ENCODE measurements at places on chromosomes 4 and X.

DNA sequence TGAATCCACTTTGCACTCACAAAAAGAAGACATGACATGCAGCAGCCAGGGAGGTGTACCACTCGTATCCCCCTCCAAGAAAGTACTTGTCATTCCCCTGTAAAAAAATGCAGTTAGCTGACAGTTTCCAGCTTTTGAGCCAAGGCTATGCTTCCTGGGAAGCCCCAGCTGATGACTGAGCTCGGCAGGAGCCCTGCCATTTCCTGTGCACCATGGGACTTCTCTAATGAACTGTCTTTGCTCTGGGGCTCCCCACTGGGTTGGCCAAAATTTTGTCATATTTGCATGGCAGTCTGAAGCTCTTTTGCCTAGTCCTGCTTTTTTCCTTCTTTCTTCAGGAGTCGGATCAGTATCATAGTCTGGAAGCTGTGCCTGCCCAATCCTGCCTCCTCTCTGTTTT, 104.5 kb upstream of the MAOA start:
- no peak for DNase-seq

GRCh38 chr4:10144966-10145365, 28.4 kb upstream of the WDR1 start:
- DNase-seq = no peak

DNA sequence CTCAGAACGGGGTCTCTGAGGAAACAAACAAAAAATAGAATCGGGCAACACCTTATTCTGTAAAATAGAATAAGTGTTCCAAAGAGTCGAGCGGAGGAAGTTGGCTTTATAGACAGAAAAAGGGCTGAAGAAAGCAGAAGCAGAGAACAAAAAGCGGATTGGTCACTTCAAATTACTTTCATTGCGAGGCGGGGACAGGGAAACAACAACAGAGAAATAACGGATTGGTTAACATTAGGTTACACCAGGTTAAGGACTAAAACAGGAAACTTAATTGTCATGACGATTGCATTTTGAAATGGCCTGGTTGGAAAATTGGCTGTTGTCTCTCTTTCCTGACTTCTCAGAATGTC, 433 bp upstream of the COQ2 start:
- DNase-seq = no peak

DNA sequence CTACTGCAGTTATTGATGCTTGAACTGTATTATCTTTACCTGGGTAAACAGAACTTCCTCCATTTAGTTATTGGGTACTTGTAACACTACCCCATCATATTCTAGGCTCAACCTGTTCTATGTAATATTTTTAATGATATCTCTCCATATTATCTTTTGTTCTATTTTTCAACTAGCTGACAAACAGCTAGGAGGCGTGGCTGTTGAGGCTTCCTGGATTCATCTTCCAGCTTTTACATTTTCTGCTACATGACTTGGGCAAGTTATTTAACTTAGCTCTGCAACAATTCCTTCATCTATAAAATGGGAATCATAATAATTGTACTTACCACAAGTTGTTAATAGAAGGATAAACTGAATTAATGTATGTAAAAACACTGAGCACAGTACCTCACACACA, 349.3 kb downstream of the PTTG2 start:
- no peak for DNase-seq

DNA sequence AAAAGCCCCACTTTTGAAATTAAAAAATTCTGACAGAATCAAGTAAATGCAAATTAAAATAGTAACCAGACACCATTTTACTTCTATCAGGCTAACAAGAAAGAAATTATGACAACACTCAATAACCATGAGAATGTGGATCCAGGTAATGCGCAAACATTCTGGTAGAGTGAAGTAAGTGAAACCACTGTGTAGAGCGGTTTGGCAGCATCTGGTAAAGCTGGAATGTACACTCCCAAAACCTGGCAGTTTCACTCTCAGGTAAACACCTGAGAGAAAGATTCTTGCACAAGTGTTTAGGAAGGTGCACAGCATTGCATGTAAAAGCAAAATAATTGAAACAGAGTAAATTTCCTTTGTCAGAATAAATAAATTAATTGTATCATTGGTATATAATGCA, 81.8 kb downstream of the TRIML1 start:
- DNase-seq = no peak

DNA sequence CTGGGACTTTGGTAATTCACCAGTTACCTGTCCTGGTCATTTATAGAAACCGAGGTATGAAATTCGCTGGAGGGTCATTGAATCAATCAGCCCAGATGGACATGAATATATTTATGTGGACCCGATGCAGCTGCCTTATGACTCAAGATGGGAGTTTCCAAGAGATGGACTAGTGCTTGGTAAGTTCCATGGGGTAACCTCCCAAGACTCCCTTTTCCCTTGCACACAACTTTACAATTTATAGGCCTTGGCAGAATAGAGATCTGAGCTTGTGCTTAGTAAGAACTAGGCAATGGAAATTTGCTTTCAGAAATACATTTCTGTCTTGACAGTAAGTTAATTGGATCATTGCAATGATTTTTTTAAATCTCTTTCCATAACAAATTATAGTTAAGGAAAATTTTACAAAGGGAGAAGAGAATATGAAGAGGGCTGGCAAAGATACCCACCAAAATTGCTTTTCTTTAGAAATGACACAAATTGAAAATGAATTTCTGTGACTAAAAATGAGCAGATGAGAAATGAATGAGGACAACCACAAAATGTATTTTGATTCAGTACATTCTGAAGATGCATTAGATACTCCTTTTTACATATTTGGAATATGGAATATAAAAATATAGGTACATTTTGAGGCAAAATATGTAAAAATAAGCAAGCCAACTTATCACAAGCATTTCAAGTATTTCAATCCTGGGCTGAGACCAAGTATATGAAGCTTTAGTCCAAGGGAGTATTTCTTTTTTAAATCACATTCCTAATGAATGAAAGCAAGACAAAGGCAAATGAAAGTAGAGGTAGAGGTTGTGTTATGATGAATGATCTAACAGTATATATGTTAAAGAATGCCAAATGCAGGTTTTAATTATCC, 45.9 kb downstream of the PDGFRA start:
- DNase-seq = no peak

GRCh38 chr4:133151341-133151690, 2.2 kb downstream of the PCDH10 start:
- DNase-seq = no peak

DNA sequence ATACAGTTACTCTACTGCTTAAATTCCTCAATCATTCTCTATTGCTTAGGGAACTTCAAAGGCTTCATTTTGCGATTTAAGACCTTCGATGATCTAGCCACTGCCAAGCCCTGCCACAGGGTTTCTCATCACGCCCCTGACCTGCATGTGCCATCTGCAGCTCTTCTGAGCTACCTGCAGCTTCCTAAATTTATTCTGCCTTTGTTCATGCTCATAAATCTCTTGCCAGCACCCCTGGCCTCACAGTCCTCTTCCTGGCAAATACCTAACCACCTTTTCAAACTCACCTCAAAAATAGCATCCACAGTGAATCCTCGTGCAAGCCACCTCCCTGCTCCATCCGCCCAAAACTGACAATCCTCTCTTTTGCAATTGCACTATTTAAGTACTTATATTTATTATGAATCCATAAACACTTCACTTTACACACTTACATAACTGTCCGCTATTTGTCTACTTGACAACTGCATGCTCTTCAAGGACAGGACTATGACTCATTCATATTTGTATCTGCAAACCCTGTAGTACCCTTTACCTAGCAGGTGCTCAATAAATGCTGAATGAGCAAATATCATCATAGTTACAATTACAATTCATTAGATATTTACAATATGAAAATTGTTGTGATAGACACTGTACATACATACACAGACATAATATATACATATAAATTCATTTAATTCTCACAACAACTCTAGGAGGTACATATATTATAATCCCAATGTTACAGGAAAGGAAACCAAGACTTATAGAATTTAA, 280.0 kb upstream of the RASGEF1B start:
- DNase-seq = no peak

- no peak for DNase-seq
Observed at GRCh38 chrX:127324128-127324527, 504.6 kb downstream of the PRR32 start.

Data from stimulated activated CD8-positive, alpha-beta memory T cell treated with anti-CD3 and anti-CD28 coated beads, Interleukin-7, amount 100 ng/mL, for 24 hours (primary cell).